ENCODE measurements at places on chromosomes 11 and 22.

GRCh38 chr11:109870297-109870696 is 222.9 kb upstream of the ZC3H12C start:
- no peak for DNase-seq

DNA sequence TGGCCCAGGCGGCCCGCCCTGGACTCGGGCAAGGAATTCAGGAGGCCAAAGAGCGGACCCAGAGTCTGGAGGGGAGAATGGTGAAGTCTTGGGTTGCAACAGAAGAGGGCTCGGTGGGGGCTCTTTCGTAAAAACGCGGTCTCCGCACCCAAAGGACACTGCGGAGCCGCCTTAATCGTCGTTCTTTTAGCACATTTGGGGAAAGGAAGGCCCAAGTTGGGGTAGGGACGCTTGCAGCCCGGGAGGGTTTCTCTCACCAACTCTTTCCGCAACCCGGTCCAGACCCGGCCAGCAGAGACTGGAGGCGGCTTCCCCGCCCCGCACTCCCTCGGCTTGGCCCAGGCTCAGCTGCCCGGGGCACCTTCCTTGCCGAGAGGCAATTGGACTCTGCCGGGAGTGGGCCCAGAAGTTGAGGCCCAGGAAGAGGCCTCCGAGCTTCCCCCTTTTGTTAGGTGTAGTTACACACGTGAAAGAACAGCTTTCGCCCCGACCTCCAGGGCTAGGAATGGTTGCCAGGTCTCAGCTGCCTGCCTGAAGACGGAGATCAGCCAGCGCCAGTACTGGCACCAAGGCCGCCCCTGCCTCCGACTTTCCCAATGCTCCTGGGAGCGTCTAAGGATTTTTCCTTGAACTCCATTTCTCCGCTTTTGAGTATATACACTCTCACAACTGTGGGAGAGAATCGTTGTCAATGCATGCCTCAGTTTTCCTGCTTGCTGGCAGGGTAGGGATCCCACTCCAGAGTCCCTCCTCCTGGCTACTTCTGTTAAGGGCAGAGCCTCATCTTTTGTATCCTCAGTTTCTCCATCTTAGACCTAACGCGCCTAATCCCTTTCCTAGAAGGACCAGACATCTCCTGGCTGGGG is 3.7 kb downstream of the ALX4 start:
- DNase-seq = no peak

- peak; percentile 43 for DNase-seq
Measured at GRCh38 chr11:113553235-113553634, 78.0 kb upstream of the DRD2 start.

DNA sequence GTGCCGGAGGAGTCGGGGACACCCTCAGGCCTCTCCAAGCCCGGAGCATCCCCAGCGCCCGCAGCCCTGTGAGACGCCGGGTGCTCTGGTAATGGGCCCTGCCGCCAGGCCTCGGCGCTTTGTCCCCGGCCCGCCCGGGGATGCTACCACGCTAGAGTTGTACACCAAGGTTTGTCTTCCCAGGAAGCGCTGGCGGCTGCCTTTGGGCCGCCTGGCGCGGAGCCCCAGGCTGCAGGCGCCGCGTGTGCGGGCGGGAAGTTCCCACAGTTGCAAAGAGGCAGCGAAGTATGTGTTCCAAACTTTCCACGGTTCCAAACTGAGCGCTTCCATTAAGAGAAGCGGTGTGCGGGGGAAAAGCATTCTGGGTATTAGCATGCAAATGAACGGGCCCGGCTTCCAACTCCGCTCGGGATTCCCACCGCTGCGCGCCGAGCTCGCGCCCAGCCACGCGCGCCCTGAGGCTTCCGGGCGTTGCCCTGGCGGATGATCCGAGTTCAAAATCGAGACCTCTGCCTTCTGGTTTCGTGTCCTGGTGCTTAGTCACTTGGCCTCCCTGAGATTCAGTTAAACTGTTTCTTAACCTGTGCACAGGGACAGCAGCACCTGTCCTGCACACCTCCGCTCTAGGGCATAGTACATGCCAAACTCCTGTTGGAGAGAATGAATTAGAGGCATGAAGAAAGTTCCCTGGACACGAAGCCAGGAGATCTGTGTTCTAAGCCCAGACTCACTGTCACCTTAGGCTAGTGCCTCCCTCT is 1.3 kb upstream of the PATZ1 start:
- peak; percentile 63 for DNase-seq

- DNase-seq = no peak
Measured at GRCh38 chr11:126188332-126189108, 22.9 kb downstream of the RPUSD4 start.

- no peak for DNase-seq
Measured at GRCh38 chr22:42389143-42389542, 43.1 kb downstream of the NFAM1 start.

DNA sequence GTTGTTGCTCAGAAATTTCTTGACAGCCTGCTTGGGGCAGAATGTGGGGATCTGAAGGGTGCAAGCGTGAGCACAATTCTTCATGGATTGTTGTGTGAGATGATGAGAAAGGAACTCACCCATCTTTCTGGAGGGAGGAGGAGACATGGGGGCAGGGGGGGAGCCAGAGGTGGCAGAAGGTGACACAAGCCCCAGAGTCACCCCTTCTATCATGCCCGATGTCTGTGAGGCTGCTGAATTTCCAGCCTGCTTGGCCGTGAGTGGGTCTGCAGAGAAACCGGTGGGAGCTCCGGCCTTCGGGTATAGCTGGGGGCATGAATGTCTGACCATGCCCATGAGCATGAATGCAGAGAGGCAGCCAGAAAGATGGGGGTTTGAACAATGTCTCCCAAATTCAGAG is 870.7 kb downstream of the TBC1D22A start:
- DNase-seq = no peak

- DNase-seq = no peak
Measured at GRCh38 chr22:41290262-41291221, 4.6 kb upstream of the RANGAP1 start.

DNA sequence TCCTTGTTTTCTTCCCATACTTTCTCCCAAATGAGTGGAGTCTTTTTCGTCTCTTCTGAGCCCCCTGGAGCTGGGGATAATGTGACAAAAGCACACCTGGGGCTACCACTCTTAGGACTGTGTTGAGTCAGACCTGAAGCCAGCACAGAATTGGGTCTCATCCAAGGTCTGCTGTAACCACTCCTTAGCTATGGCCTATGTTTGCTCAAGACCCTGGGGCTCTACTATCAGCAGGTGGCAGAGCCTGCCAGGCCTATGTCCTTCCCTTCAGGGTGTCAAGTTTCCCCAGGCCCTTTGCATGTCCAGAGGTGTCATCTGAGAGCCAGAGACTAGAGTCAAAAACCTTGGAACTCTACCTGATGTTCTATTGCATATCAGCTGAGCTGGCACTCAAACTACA is 335.7 kb downstream of the DDX10 start:
- DNase-seq = no peak

GRCh38 chr11:13210424-13210823 is 67.2 kb upstream of the BMAL1 start:
- DNase-seq = peak; percentile 70

DNA sequence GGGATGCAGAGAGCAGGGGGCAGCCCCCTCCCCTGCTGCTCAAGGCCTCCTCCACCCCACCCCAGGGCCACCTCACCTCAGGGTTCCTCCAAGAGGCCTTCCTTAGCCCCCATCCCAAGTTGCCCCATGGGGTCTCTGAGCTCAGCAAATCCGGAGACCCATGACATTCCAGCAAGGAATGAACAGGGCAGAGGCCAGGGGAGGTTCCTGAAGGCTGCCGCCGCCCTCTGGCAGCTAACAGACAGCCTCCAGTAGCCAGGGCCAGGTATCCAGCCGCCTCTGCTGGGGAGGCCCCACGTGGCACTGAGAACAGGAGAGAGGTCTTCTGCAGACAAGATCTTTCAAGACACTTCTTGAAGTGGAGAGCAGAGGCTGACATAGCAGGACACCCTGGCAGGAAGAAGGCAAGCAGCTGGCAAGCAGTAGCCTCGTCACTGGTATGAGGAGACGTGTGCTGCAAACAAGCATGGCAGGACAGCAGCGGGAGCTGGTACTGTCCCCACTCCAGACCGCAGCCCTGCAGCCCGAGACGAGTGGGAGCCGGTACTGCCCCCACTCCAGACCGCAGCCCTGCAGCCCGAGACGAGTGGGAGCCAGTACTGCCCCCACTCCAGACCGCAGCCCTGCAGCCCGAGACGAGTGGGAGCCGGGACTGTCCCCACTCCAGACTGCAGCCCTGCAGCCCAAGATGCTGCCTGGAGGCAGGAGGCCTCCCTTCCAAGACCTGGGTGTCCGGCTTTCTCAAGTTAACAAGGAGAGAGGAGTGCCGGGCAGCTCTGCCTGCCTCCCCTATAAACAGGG is 190.6 kb downstream of the IGLL1 start:
- no peak for DNase-seq

GRCh38 chr11:62124186-62125113 is 639 bp downstream of the INCENP start:
- DNase-seq = no peak

GRCh38 chr22:50016308-50016987 is 3.9 kb upstream of the IL17REL start:
- DNase-seq = no peak

- DNase-seq = no peak
Measured at GRCh38 chr22:26724414-26724813, 67.0 kb downstream of the MIAT start.

DNA sequence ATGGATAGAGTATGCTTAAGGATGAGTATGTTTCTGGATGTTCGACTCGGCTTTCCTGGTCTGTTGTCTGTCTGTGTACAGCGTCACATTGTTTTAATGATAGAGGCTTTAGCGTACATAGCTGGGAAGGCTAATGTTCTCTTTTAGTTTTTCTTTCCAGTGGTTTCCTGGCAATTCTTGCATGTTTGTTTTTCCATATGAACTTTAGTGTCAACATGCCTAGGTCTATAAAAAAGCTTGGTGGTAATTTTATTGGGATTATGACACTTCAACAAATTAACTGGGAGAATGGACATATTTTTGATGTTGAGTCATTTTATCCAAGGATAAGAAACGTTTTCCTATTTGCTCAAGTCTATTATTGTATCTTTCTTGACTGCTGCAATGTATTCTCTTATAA is 17.6 kb downstream of the F2 start:
- DNase-seq = peak; percentile 23

DNA sequence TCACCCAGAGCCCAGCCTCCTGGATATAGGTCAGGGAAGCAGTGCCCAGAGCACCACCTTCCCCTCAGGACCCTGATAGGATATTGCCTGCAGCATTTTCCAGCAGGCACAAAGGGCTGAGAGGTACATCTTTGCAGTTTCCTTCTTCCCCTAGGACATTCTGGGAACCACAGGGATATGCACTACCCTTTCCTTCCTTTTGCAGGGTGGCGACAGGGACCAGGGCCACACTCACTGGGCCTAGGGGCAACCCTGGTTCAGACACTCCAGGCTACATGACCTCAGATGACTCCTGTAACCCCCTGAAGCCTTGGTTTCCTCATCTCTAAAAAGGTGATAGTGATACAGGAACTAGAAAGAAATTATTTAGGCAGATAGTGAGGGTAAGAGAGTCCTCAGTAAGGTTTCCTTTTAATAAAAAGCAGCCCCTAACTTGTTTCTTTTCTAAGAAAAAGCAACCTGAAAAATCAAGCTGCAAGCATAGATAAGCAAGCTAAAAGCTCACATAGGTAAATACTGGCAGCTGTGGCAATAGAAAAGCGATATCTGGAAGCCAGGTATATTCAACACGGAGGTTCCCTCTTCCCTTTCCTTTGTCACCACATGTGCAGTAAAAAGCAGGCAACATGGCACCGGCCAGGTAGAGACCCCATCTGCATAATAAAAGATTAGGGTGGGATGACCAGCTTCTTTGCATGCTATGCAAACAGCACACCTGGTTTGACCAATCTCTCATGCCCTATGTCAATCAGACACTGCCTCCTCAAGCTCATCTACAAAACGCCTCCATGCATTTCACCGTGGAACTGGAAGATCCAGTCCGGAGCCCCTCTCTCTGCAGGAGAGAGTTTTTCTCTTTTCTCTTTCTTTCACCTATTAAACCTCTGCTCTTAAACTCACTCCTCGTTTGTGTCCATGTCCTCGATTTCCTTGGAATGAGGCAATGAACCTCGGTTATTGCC is 13.2 kb upstream of the MRGPRX2 start:
- DNase-seq = no peak

- DNase-seq = no peak
Measured at GRCh38 chr11:6458352-6459098, 15.2 kb downstream of the TRIM3 start.

DNA sequence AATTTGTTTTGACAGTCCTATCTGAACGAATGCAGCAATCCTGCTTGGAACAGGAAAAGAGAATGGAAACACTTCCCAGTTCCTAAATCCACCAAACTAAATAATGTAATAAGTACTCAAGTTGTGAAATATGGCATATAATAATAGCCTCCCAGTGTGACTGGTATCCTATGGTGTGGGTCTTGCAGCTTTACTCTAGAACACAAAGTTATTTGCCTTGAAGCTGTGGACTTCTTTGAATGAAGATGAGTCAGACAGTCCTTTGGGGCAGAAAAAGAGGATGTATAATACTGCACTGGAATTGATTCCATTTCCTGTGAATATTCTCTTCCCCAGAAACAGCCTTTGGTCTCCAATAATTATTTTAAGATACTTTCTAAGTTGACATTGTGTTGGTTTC is 887.0 kb downstream of the KCNA4 start:
- no peak for DNase-seq

DNA sequence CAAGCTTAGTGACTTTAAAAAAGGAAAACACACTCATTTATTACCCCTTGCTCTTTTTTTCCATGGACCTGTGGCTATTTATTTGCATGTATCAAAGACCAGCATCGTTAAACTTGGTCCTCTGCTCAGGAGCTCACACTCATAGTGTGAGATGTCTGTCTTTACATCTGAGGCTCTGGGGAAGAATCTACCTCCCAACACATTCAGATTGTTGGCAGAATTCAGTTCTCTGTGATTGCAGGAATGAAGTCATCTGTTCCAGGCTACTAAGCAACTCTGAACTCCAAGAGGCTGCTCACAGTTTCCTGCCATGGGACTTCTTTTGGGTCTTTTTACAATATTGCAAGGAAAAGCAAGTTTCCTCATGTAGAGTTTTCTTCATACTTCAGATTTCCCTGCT is 138.8 kb downstream of the LRRC4C start:
- DNase-seq = no peak

- no peak for DNase-seq
Measured at GRCh38 chr11:68959465-68960293, 21.1 kb downstream of the MRGPRD start.

DNA sequence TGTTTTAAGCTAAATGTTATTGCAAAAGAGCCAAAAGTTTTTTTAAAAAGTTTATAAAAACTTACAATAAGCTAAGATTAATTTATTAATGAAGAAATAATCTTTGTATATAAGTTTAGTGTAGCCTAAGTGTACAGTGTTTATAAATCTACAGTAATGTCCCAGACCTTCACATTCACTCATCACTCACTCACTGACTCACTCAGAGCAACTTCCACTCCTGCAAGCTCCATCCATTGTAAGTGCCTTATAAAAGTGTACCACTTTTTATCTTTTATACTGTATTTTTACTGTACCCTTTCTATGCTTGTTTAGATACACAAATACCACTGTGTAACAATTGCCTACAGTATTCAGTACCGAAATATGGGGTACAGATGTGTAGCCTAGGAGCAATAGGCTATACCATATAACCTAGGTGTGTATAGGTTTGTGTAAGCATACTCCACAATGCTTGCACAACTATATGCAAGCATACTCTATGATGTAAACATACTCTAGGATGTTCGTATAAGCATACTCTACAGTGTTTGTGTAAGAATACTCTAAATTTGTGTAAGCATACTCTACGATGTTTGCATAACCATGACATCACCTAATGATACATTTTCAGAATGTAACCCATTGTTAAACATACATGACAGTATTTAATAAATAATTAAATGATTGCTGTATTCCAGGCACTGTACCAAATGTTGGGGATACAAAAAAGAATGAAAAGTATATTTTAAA is 953.0 kb downstream of the KCNA4 start:
- no peak for DNase-seq
